Iris pigment epithelial cell (primary cell): ENCODE measurements at places on chromosomes 4 and X.

GRCh38 chr4:98470366-98470765 lies 188.0 kb downstream of the TSPAN5 start:
- no peak for DNase-seq

- peak; percentile 50 for DNase-seq
Measured at GRCh38 chr4:24642981-24643547, 58.7 kb upstream of the DHX15 start.

DNA sequence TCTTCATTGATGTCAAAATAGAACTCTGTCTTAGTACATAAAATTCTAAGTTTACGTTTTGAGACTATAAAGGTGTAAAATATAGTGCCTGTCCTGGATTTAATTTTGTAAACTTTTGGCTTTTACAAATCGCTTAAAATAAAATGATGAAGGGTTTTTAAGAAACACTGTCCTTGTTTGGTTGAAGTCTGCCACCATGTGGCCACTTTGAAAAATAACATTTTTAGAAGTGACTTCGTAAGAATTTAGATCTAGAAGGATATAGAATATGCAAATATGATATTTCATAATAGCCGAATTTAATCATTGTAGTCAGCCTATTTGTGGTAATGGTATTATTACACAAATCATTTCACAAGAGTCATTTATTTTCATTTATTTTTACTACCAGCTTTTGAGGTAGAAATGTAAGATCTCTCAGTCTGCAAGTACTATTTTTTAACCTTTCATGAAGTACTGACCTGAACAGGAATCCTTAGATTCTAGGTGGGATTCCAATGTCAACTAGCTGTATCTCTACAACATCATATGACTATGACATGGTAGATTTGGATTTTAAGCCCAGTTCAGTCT lies 31.0 kb upstream of the FAT4 start:
- DNase-seq: peak; percentile 51

DNA sequence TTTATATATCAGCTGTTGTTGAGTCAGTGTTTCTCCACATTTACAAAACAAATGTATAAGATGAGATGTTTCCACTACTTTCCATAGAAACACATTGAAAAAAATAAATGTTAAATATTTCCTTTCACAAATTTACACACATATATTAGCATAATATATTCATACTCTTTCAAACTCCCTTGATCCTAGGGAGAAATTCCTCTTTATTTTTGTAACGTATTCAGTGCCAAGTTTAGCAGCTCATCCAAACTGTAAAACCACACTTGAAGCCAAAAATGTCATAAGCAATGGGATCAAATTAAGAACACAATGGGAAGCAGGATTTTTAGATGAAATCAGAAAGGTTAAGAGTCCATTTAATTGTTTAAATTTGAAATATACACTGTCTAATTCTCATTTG lies 381.1 kb upstream of the MAD2L1 start:
- no peak for DNase-seq

GRCh38 chr4:67922697-67923096 lies 38.9 kb upstream of the TMPRSS11D start:
- DNase-seq: peak; percentile 29

DNA sequence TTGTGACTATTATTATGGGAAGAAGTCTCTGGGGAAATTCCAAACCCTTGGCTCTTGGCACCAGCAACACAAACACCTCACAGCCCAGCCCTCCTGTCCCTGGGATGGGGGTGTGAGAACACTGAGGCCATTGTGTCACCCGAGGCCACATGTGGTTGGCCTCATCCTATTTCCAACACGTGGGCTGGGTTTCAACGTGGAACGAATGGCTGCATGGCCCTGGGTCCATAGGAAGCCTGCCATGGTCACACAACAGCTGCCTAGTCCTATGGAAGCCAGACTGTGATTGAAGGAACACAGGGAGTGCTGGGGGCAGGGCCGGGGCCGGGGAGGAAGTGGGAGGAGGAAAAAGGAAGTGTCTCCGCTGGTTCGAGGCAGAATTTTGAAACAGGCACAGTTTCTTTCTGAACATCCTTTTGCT lies 10.0 kb downstream of the CLCN4 start:
- no peak for DNase-seq

GRCh38 chr4:28225050-28225449 lies 1364.4 kb downstream of the STIM2 start:
- peak; percentile 66 for DNase-seq

DNA sequence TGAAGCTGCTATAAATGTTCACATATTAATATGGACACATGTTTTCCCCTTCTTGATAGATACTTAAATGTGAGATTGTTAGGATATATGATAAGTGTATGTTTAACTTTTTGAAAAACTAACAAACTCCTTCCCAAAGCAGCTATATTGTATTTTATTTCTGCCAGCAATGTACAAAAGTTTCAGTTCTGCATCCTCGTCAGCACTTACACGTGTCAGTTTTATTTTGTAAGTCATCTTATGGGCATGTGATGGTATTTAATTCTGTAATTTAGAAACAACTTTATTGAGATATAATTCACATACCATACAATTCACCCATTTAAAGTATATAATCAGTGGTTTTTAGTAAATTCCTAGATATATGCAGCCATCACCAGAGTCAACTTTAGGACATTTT lies 31.6 kb downstream of the RAPGEF2 start:
- DNase-seq: no peak

GRCh38 chrX:37667141-37667540 lies 18.4 kb upstream of the XK start:
- no peak for DNase-seq

- peak; percentile 60 for DNase-seq
Measured at GRCh38 chr4:154779362-154779947, 1.6 kb upstream of the RBM46 start.

GRCh38 chr4:99361268-99361898 lies 8.8 kb upstream of the ADH1C start:
- no peak for DNase-seq

GRCh38 chr4:61716426-61716825 lies 516.3 kb downstream of the ADGRL3 start:
- DNase-seq: no peak

DNA sequence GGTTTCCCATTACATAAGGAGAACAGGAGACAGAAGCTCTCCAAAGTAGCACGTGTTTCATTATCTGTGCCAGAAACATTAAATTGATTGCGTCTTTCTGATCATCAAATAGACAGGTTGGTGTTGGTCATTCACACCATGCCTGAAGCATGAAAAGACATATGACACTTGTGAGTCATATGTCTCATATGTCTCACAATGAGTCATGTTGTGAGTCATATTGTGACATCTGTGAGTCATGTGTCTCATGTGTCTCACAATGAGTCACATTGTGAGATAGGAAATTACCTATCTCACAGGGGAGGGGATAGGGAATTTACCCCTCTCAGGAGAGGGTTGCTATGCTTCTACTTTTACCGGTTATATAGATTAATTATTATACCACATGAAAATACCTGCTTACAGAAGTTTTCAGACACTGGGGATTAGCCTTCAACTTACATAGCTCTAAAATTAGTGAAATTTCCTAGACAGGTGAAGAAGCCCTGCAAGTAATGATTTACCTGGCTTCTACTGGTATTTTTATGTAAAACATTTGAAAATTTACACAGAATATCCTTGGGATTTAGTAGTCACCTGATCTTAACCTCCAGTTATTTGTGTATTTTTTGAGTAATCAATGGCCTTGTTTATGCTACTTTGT lies 80.8 kb downstream of the NPFFR2 start:
- DNase-seq: peak; percentile 65

DNA sequence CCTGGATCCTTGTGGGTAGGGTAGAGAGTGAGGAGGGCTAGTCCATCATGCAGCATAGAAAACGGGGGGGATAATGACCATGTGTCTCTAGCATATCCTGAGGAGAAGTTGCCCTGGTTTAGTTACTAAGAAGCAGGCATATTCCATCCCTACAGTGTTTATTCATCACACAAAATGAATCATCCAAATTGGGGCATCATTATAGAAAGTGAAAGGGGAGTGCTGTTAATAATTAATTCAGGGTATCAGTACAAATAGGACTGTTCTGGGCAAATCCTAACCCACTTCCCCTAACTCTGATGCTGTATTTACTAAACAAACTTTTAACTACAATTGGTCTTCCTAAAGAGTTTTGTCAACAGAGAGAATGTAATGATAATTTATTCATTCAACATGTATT lies 281.1 kb upstream of the ARX start:
- no peak for DNase-seq

DNA sequence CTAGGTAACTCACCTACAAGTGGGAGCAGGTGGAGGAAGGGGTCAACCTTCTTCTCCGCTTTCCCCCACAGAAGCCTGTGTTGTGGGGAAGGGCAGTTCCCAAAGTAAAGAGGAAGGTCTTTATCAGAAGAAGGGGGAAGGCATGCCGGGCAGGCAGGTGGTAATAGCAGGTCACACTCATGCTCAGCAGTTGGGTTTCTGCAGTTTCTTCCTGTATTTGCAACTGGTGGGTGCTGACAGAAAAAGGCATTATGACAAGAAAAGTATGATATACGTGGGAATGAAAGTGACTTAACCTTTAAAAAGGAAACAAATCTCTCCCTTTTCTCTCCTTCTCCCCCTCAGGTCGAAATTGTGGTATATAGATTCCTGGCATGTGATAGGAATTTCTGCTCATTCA lies 3.7 kb downstream of the MTMR1 start:
- DNase-seq: no peak

DNA sequence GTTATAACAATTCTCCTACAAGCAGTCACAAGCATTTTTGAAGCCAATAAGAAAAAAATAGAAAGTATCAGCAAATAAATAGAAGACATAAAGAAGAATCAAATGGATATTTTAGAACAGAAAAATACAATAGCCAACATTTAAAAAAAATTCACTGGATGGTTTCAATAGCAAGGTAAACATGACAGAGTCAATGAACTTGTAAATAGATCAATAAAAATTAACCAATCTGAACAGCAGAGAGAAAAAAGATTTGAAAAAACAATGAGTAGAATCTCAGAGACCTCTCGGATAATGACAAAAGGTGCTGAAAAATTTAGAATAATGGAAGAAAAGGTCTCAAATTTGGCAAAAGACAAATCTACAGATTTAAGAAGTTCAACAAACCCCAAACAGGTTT lies 33.3 kb upstream of the RAB33B start:
- DNase-seq: no peak

- no peak for DNase-seq
Measured at GRCh38 chr4:180641495-180641894, 1601.7 kb upstream of the TENM3 start.

DNA sequence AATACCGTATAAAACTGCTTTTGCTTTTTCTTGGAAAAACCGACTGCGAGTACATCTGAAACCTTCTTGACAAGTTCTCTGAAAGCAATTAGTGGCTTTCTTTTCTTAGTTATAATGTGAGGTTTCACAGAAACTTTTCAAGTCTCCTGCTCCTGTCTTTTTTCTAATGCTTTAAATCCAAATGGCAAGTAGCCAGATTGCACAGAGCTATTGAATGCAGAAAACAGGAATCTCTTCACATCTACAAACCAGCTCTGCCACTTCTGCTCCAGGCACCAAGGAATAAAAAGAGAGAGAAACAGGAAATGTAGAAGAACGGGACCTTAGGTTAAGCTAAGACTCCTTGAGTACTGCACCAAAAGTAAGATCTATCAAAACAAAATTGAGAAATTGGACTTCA lies 267.3 kb upstream of the TET2 start:
- DNase-seq: no peak

- peak; percentile 76 for DNase-seq
Measured at GRCh38 chrX:56802921-56803849, 74.1 kb downstream of the NBDY start.

GRCh38 chr4:36990128-36990872 lies 254.2 kb upstream of the NWD2 start:
- DNase-seq: no peak

- DNase-seq: no peak
Measured at GRCh38 chr4:163988865-163989264, 494.4 kb downstream of the TMA16 start.

- no peak for DNase-seq
Measured at GRCh38 chr4:184032091-184032490, 127.0 kb downstream of the STOX2 start.

GRCh38 chrX:85139422-85139821 lies 104.2 kb downstream of the SATL1 start:
- no peak for DNase-seq

- peak; percentile 90 for DNase-seq
Measured at GRCh38 chr4:40918330-40918729, 168.6 kb downstream of the NSUN7 start.

DNA sequence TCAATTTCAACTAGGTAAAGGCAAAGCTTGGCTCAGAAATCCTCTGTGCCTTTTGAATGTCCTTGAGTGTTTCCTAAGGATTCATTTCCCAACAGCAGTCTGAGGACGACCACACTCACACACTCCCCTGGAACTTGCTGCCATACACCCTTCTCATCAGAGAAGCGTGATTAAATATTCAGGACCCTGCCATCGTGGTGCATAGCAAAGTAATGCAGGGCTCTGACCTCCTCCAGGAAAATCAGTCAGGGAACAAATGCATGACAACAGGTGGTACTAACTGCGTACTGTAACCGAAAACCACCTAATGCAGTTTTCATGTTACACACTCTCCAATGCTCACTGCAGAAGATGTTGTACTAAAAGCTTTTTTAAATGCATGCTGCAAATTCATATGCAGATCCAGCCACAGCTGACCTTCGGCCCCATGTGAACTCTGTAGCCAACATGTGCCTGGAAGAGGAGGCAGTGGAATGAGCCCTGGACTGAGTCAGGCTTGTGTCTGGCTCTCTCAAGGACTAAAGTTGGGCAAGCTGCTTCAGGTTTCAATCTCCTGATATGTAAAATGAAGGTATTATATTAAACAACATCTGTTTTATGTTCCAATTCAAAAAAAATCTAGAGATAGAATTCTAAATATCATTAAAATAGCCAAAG lies 238.3 kb downstream of the KCNIP4 start:
- DNase-seq: peak; percentile 25

DNA sequence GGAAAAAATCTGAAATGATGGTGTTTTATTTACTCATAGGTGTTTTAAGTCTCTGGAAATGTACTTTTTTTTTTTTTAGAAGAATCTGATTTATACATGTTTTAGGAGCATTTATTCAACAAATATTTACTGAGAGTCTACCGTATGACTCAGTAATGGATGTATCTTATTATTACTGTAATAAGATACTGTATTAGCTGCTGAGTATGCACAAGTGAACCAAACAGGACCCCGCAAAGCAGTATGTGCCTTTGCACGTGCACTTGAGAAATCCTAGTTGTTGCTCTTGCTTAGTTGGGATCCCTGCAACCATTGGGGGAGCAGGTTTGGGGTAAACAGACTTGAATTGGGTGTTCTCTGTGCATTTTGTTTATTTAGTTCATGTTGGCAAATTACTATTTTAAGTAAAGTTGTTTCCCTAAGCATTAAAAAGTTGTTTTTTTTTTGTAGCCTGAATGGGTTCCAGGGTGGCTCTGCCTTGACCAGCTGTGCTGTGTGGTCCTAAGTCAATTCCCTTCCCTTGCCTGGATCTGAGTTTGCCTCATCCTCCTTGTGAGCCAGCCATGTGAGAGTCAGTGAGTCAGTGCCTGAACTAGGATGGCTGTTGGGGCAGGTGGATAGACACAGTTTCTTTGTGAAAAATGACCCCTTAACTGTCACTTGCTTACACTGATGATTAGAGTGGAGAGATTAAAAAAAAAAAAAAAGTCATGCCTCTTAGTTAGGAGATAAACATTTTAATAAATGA lies 27.7 kb downstream of the DCUN1D4 start:
- DNase-seq: peak; percentile 54

- no peak for DNase-seq
Measured at GRCh38 chr4:154869301-154869700, 88.2 kb downstream of the RBM46 start.
